ENCODE measurements at places on chromosomes 11 and 22. TPM values are rescaled to one million over a fixed set of nuclear protein-coding genes. Genes with fewer than 3 reads are reported as not detected.

The HORMAD2 gene
- not detected for polyA plus RNA-seq

The KDM4E gene
- not detected for polyA plus RNA-seq

The UBQLNL gene
- polyA plus RNA-seq = 0.87 TPM

The SERPING1 gene
- 731 TPM for polyA plus RNA-seq

- DNase-seq = no peak
Observed at GRCh38 chr11:65776196-65776595, 4.6 kb downstream of the AP5B1 start.

DNA sequence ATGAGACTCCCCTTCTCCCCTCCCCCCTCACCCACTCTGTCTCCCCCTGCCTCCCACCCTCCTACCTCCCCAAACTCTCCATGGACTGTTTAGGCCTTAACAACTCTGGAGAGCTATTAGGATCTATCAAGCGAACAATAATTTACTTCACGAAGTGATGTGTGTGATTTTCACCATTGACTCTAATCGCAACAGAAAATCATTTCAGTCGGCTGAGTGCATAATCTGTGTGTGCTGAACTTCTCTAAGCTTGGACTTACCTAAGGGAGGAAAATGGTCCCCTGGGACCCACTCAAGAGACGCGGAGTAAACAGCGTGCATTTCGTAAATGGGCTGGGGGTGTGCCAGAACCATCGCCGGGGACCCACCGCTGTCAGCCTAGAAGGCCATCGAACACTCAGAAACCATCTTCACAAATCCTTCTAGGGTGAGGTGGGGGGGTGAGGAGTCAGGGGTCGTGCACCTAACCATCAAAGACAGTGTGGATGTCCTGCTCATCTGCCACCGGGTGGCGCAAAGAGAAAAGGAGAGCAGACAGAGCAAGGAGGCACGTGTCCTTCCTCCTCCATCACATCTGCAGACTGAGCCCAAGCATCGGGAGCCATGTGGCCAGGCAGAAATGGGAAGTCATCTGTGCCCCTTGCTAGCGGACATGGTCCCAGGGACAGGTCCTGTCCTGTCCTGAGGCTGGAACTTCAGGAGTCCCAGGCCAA is 62.1 kb upstream of the NUP50 start:
- peak; percentile 40 for DNase-seq

DNA sequence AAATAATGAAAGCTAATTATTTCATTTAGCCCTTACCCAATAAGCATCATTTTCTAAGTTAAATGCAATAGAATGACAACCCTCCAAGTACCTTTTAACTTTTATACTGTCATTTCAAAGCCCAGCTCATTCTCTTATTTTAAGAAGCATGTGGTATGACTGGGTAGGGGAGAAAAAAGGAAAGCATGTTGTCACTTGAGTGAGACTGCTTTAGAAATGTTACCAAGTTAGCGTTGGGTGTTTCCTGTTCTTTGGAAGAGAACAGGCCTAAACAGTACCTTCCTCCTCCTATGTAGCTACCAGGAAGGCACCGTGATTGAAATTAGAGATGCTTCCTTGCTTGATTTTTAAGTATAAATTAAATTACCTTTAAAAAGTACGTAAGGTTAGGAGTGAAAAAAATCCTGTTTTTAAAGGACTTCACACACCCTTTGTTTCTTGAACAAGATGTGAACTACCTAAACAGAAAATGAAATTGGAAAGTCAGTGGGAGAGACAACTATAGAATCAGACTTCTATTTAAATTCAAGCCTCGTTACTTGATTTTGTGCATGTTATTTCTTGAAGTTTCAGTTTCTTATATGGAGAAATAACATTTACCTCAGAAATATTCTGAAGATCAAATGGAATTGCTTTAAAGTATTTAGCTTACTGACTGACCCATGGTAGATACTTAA is 741 bp upstream of the CNTF start:
- DNase-seq = no peak

GRCh38 chr11:3853899-3854659 is 1.4 kb upstream of the STIM1 start:
- no peak for DNase-seq

DNA sequence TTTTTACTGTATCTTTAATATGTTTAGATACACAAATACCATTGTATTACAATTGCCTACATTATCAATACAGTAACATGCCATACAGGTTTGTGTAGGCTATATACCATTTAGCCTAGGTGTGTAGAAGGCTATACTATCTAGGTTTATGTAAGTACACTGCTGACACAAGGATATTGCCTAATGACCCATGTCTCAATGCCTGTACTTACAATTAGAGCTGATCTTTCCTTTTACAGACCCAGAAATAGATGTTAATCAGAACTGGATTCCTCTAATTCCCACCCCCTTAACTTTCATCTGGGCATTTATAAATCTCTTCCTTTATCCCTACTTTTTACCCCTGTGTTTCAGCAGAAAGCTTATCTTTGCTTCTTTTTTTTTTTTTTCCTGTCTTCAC is 229.5 kb downstream of the METTL15 start:
- no peak for DNase-seq

DNA sequence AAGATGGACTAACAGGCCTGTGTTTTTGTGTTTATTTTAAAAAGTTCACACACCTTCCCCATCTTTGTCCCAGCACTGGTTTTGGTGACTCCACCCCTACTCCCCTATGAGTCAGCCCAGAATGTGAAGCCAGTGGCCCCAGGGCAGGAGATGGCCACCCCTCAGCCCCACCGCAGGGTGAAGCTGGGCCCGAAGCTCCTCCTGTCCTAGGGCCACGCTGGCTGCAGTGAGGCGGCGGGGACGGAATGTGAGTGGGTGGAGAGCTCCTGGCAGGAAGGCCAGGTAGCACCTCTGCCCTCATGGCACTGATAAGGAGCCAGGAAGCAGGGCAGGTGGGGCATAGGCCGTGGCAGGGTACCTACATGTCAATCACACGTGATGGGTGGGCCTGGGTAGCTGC is 39.9 kb downstream of the SGSM3 start:
- peak; percentile 27 for DNase-seq

GRCh38 chr11:120178561-120179056 is 32.2 kb upstream of the OAF start:
- DNase-seq = no peak

GRCh38 chr11:59197991-59198390 is 14.7 kb downstream of the MPEG1 start:
- peak; percentile 84 for DNase-seq

DNA sequence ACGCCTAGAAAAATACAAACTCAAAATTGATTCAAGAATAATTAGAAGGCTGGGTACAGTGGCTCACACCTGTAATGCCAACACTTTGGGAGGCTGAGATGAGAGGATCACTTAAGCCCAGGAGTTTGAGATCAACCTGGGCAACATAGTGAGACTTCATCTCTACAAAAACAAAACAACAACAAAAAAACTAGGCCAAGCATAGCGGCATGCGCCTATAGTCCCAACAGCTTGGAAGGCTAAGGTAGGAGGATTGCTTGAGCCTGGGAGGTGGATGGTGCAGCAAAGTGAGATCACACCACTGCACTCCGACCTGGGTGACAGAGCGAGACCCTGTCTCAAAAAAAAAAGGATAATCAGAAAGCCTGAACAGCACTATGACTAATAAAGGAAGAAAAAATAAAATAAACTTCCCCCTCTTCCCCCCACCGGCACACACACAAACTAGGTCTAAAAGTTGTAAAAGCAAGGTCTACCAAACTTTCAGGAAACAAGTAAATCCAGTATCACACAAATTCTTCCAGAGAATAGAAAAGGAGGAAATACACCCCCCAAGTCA is 35.8 kb downstream of the RRAS2 start:
- no peak for DNase-seq

GRCh38 chr11:74319139-74319816 is 7.8 kb upstream of the P4HA3 start:
- DNase-seq = no peak

- DNase-seq = no peak
Observed at GRCh38 chr11:92061456-92062062, 163.1 kb upstream of the FAT3 start.

Measured in ovary (tissue), 10 donors.